ENCODE measurements at places on chromosomes 11 and 22.

GRCh38 chr22:40430991-40431390 is 60.6 kb downstream of the SGSM3 start:
- no peak for DNase-seq

DNA sequence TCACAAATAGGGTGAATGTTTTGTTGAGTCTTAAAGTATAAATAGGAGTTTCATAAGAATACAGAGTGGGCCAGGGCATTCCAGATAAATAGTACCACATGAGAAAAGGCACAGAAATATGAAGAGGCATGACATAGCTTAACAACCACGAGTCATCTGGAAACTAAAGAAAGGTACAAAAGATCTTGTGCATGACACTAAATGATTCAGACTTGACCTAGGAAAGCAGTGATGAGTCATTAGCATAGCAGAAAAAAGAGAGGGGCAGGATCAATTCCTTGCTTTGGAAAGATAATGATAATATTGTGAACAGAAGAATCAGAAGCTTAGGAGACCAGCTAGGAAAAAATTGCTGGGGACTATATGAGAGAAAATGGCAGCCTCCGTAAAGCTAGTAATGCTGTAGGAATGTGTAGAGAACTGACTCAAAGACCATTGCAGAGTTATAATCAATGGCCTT is 47.6 kb upstream of the FIBIN start:
- DNase-seq, result no peak

- no peak for DNase-seq
Measured at GRCh38 chr11:131584785-131585592, 214.6 kb downstream of the NTM start.

DNA sequence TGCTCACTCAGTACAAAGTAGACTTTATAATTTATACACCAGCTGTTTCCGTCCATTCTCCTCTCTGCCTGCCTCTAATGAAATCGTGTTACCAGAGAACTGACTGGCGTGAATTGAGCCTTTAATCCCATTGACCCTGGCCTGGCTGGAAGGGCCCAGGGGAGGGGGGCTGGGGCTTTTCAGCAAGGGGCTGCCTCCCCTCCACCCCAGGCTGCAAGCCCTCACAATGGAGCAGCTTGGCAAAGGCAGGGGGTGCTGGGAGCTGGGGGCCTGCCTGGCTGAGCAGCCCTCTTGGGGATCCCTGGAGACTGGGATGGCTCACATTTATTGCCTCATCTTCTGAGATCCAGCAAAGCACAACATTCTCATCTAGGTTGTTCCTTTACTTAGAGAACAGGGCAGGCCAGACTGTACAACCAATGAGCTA is 25.8 kb upstream of the LMO1 start:
- no peak for DNase-seq

- DNase-seq, result no peak
Measured at GRCh38 chr11:128821556-128821955, 45.5 kb downstream of the KCNJ1 start.

DNA sequence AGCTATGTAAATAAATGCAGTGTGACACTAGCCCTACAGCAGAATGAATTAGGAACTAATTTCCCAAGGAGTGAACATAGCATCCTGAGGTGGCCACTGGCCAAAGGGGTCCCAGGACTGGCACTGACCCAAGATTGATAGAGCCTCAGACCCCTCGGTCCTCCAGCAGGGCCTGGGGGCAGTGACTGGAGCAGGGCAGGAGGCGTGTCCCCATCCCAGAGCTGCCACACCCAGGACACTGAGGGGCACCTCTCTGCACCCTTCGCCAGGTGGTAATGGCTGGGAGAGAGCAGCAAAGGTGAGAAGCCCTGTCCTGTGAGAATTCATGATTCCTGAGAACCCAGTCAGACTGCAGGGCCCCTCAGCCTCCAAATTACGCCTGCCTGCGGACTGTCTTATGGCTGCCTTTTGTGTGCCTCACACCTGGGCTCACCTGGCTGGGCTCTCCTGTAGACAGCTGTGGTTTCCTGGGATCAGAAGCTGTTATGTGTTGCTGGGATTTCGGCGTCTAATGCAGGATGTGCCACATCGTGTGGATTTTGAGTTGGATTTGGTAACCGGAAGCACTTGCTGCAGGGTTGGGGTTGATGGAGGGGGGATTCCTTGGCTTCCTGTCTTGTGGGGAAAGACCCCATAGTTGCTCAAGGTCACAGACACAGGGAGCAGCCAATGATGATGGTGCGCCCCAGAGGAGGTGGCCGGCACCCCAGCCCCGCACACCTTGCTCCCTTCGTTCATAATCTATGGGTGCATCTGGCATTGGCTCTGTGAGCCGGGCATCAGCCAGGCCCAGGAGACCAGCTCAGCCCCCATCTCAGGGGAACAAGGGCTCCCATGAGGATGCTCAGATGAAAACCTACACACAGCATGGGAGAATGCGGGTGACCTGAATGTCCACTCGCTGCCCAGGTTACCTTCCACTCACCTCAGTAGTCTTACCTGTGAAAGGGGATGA is 582.9 kb downstream of the BRD1 start:
- DNase-seq, result no peak

DNA sequence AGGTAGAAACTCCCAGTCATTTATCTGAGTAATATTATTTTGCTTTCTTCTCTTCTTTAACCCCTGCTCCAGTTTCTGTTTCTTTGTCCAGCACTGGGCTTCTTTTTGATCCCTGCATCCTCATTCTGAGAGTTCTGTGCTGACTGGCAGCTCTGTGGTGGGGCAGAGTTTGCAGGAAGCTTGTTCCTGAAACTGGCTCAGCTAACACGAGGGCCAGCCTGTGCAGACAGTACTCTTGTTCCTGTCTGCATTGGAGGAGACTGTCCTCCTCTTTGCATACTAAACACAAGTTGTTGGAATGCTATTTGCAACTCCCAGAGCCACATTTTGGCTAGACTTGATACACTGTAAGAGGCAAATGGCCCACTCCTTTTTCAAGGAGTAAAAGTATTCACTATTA is 93.1 kb upstream of the HORMAD2 start:
- DNase-seq, result no peak

All from GM18507 (cell line).